ENCODE measurements at places on chromosomes 16 and 17. TPM values are rescaled to one million over a fixed set of nuclear protein-coding genes. Genes with fewer than 3 reads are reported as not detected.
A peak's percentile ranks its signal among the peaks of the same experiment; 100 is the strongest.

- DNase-seq: no peak
These were observed 33.4 kb downstream of the CMIP start for GRCh38 chr16:81477697-81478693.

DNA sequence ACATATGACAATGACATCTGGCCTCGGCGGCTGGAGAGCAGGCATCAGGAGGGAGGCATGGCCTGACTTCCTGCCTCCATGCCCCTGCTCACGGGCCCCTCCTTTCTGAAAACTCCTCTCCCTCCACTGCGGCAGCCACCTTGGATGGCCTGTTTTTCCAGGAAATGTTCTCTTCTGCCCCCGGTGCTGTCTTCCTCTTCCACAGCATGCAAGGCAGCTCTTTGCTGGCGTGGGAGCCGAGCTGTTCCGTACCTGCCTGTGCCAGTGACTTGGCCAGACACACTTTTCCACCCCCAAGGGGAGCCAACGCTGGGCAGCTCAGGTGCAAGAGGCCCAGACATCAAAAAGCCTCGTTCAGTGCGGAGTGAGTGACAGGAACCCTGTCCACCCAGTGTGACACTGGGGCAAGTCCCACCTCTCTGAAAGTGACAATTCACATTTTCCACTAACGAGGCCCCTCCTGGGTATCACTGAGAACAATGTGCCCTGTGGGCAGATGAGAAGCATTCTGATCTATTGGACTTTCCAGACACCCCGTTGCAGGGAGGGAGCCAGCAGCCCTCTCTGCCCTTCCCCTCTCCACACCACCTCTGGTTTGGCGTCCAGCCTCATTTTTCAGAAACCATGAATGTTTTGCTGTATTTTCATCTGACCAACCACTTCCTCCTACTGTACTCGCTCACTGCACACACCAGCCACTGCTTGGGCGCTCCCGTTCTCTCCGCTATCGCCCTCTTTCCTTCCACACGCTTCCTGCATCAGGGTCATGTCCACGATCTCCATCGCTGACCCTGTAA is 31.2 kb downstream of the NSMCE1 start:
- no peak for DNase-seq

- no peak for DNase-seq
These were observed 1.4 kb downstream of the WIPI1 start for GRCh38 chr17:68455901-68456338.

- no peak for DNase-seq
These were observed 28.4 kb upstream of the SLC12A3 start for GRCh38 chr16:56836410-56837230.

PPY gene
- not detected for total RNA-seq

GRCh38 chr16:64138006-64138405 is 983.9 kb downstream of the CDH11 start:
- DNase-seq: no peak

CASKIN2 gene
- 60.8 TPM for total RNA-seq

DNA sequence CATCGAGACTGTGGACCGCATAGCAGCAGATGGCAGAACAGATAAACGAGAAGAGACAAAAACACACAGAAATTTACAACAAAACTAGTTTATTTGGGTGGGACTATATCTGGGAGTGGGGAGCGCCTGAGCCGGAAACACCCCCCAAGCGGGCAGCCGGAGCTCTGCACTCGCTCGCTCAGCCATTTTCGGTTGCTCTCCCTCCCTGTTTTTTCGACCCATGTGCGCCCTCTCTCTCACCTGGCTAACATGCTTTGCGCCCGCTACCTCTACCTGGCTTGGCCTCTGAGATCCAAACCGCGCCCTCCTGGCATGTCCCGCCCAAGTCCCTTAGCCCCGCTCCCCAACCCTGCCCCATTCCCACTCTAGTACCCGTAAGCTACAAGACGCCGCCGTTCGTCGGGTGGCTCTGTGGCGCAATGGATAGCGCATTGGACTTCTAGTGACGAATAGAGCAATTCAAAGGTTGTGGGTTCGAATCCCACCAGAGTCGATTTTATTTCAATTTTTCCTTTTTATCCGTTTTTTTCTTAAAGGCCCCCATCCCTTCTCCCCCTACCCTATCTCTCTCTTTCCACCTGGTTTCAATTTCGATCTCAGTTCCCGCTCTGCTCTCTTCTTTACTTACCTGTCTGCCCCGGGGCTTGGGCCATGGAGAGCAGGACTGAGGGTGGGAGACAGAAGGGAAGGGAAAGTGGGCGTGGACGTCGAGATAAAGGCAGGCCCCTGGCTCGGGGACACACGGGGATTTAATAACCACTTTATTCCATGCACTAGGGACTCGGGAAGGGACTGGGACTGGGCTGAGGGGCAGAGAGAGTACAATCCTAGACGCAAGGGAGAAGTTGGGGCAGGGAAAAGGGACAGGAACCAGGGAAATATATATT is 2.4 kb upstream of the ALOXE3 start:
- peak; percentile 72 for DNase-seq

CBFA2T3 gene
- total RNA-seq: 11.2 TPM

CPNE7 gene
- 16.2 TPM for total RNA-seq

- DNase-seq: no peak
These were observed 39.7 kb downstream of the TBCD start for GRCh38 chr17:82791532-82791931.

DNA sequence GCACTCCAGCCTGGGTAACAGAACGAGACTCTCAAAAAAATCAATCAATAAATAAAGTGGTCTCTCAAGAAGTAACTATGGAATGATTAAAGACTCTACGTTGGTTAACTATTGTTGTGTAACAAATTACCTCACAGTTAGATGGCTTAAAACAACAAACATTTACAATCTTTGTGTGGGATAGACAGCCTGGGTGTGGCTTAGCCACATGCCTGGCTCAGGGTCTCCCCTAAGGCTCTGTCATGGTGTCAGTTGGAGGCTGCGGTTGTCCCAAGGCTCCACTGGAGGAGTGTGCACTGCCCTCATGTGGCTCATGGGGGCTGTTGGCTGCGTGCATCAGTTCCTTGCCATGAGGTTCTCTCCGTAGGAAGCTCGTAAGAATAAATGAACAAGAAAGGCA is 294.5 kb downstream of the SNX29 start:
- no peak for DNase-seq

TMC5 gene
- 21.1 TPM for total RNA-seq

TNP2 gene
- not detected for total RNA-seq

RPS6KB1 gene
- total RNA-seq: 46.8 TPM

SDR42E2 gene
- total RNA-seq: 0.18 TPM

DNA sequence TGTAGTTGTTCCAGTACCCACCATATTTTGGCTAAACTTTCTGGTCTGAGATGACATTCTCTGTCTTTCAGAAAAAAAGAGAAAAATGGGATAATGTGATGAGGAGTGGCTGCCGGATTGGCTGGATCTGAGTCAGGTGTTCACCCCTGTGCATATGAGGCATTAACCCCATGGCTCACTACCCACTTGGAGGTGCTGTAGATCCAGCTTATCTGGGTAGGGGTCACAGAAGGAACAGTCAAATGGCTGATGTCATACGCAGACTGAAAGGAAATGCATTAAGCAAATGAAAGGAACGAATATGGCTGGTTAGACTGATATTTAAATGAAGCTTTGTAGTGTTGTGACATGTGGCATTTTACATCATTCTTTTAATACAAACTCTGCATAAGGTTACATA is 17.3 kb downstream of the MAP2K6 start:
- no peak for DNase-seq

GRCh38 chr17:37752482-37752881 is 7.6 kb upstream of the HNF1B start:
- DNase-seq: no peak

PRR15L gene
- 12.2 TPM for total RNA-seq

- no peak for DNase-seq
These were observed 152.2 kb upstream of the TBX2 start for GRCh38 chr17:61247439-61247838.

DNA sequence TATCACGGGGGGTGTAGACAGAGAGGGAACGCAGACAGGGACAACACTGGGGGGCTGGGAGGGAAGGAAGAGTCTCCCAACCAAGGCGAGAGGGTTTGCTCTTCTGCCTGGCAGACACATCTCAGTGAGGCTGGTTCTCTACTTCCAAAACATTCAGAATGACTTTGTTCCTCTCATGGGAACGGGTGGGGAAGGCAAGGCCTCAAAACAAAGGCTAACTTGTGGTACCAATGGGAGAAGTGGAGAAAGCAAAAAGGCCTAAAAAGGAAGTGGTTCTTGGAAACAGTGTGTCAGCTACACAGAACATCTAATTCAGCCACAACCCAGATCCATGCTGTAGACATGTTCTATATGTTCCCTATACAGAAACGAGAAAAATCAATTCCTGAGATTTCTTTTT is 7.5 kb downstream of the FLOT2 start:
- DNase-seq: no peak

GRCh38 chr17:45794840-45795239 is 10.7 kb downstream of the CRHR1 start:
- no peak for DNase-seq

- DNase-seq: no peak
These were observed 11.8 kb downstream of the RFFL start for GRCh38 chr17:35051579-35052240.

SOST gene
- total RNA-seq: not detected

DYNC1LI2 gene
- 143 TPM for total RNA-seq

GRCh38 chr17:75834279-75834920 is 9.8 kb downstream of the UNC13D start:
- no peak for DNase-seq

DNA sequence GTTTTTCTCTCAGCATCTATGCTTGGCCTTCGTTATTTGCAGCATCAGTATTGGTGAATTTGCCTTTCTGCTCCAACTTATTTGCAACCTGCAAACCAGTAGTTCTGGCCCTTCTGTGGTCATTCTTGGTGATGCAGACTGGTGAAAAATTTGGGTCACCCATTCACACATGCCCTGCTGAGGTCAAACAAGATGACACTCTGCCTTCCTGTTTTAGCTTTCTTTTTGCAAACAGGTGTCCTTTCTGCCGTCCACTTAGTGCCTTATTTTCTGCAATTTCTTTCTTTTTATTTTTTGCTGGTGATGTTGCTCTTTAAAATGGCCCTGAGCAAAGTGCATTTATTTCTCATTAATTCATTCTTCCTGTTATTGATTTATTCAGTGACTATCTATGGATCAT is 31.3 kb downstream of the PLCG2 start:
- DNase-seq: no peak

- DNase-seq: no peak
These were observed 2.2 kb downstream of the ZNF276 start for GRCh38 chr16:89723279-89724250.

- no peak for DNase-seq
These were observed 146.4 kb downstream of the DNAH9 start for GRCh38 chr17:11744696-11745095.

DUXB gene
- not detected for total RNA-seq

POLR3K gene
- 14.9 TPM for total RNA-seq

DNA sequence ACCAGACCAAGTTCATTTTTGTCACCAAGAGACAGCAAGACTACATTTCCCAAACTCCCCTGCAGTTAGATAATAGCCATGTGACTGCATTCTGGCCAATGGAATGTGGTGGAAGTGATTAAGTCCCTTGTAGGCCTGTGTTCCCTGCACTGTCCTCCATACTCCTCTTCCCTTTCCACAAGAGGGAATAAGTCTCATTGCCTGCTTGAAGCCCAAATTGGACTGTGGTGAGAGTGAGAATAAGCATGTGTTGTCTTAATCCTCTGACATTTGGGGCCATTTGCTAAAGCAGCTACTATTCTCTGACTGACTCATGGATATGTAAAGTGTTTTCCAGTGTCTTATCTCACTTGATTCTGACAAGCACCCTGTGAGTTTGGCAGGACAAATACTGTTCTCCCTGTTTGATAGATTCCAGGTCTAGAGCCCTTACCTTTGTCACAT is 20.7 kb downstream of the PIK3R6 start:
- no peak for DNase-seq

DNA sequence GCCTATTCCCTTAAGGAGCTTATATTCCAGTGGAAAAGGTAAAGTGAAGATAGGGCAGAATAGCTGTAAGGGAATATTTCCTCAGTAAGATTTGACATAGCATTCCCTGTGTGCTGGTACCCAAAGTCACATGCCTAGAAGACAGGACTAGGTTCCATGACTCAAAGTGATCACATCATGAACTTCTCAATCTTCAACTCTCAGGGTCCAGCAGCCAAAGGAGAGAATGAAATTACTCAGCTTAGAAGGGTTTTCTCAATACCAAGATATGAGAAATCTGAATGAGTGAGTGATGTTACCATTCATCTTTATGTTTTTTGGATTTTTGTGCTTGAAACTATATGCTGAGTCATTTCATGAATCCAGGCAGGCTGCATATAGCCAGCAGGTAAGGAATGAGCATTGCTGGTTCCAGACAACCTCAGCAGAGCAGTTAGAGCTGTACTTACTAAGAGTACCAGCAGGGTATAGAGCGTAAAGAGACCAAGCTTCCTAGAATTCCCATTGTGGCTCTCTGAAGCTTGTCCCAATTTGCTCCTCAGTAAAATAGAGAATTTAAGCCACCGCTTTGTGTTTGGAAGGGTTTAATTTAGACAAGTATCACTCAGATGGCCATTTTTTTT is 91.1 kb downstream of the ANKFN1 start:
- no peak for DNase-seq

Data from ureter (tissue), 1 donor.